ENCODE measurements at places on chromosomes 3 and 15.

DNA sequence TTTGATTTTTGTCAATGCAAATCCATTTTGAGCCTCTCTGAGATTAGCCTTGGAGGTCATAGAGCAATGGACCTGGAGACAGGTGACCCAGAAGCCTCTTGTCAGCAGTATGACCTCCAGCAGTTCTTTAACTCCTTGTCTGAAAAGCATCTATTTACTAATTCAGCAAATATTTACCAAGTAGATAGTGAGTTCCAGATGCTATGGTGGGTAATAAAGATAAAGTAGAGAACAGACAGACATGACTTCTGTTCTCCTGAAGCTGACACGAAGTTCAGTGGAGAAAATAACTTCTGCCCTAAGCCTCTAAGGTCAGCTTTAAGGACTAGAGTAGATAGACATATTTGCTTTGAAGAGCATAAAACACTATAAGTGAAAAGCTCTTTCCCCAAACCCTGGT, 26.6 kb downstream of the SEMA6D start:
- DNase-seq: no peak

- no peak for DNase-seq
Measured at GRCh38 chr3:134939978-134940377, 144.9 kb downstream of the EPHB1 start.

GRCh38 chr3:196287090-196287439, 461 bp downstream of the PCYT1A start:
- no peak for DNase-seq

DNA sequence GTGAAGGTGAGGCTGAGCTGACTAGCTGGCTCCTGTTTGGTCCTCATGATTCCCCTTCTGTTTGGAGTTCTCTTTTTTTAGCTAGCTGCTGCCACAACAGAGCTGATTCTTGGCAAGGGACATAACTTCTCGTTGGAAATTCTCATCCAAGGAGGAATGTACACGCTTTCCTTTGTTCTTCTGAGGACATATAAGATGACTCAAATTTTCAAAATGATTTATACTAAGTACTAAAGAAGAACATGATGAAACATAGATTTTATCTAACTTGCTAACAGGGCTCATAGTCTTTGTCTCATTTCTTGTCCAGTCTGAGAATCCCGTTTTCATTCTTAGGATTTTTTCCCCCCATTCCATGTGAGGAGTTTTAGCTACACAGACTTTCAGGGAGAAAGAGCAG, 2.9 kb upstream of the TFG start:
- no peak for DNase-seq

DNA sequence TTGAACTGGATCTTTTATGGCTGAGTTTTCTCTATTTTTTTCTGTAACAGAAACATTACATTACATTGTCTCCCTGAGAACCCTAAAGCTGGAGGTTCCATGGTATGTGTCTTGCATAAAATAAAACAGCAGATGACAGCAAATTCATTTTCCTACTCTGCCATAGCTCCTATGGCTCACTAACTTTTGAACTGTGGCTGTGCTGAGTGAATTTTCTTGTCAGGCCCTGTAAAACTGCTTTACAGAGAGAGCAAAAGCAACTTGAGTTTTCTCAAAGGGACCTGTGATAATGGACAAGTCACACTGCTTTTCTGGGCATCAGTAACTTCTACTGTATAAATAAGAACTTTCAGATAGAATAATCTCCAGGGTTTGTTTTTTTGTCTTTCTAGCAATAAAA, 129.9 kb upstream of the TSC22D2 start:
- no peak for DNase-seq

DNA sequence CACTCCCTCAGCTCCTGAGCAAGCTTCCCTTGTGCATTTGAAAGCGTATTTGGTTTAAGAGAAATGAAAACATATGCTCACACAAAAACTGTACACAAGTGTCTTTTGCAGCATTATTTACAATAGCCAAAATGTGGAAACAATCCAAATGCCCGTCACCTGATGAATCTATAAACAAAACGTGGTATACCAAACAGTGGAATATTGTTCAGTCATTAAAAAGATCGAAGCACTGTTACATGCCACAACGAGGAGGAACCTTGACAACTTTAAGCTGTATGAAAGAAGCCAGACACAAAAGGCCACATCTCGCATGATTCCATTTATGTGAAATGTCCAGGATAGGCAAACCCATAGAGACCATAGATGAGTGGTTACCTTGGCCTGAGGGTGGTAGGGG, 71.6 kb upstream of the CMTM7 start:
- DNase-seq: no peak

DNA sequence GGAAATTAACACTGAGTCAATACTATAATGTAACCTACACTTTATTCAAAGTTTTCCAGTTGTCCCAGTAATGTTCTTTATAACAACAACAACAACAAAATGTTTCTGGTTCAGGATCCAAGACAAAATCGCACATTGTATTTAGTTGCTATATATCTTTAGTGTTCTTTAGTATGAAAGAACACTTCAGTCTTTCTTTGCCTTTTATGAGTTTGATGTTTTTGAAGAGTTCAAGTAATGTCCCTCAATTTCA, 7.6 kb upstream of the GRAMD1C start:
- DNase-seq: no peak

DNA sequence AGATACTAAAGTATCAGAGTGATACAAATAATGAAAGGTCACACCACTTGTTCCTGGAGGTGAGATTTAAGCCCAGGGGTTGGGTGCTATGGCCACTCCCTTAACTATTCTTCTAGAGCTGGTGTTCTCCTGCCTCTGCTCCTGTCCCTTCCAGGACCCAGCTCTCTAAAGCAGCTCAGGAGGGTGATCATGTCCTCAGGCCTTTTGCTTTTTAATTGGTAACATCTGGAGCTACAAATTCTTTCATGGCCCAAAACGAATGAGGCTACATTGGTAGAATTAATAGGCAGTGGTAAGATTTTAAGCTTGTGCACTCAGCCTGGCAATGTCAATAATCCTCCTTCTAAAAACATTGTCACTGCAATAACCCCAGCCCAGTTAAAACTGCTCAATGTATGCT, 38.2 kb upstream of the CNOT10 start:
- DNase-seq: no peak

GRCh38 chr3:133210656-133211055, 172.5 kb downstream of the TMEM108 start:
- DNase-seq: no peak

- peak; percentile 10 for DNase-seq
Measured at GRCh38 chr3:9623148-9623547, 26.2 kb upstream of the MTMR14 start.

GRCh38 chr15:66803182-66803729, 101.2 kb downstream of the SMAD6 start:
- DNase-seq: peak; percentile 55

DNA sequence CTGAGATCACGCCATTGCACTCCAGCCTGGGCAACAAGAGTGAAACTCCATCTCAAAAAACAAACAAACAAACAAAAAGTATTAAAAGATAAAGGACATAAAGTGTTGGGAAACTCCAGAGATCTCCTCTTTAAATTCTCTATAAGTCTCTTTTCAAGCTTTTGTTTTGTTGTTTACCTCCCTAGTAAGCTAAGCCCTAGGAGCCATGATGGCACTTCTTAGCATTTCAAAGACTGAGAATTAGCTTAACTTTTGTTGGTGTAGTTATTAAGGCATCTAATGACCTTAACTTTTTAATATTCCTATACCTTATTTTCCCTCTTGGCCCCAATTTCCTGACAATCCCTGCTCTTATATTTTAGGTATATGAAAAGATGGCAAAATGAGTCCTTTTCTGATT, 157.3 kb downstream of the ZNF609 start:
- DNase-seq: no peak

DNA sequence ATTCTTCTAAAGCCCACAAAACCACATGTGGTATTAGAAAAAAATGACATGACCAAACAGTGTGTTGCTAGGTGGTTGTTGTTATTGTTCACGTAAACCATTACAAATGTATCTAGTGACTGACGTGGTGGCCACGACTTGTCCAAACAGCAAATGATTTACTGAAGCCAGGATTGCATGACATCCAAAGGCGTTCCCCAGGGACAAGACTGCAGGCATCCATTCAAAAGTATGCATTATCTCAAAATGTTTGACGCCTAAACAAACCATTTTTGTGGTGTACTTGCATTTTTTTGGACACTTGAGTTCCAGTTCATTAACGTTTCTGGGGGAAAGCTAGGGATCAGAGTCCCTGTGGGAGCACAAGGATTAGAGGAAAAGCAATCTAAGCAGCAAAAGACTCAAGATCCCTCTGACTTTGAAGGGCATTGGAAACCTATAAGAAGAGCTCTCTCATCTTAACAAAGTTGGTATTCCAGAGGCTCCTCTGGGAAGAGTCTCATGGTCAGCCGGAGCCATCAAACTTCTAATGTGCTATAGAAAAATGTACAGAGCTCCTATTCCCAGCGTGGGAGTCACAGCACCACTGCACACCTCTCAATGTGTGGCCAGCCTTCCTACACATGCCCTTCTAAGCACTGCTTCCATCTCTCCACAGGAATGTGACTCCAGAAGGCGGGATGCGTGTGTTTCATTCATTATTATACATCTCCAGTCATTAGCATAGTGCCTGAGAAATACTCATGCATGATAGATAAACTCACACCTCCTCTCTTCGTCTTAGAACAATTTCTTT, 62.9 kb downstream of the FBN1 start:
- DNase-seq: no peak

GRCh38 chr3:101941318-101942040, 92.2 kb downstream of the NFKBIZ start:
- DNase-seq: no peak

DNA sequence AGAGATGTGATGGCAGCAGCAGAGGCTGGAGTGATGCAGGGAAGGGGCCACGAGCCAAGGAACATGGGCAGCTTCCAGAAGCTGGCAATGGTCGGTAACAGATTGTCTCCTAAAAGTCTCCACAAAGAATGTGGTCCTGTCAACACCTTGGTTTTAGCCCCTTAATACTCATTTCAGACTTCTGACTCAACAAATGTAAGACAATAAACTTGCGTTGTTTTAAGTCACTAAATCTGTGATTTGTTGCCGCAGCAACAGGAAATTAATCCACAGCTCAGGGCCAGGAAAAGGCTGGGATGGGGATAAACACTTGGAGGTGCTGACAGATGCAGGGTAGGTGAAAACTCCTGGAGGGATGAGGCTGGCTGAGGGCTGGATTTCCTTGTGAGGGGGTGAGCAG, 69.9 kb downstream of the OXNAD1 start:
- no peak for DNase-seq

- DNase-seq: peak; percentile 37
Measured at GRCh38 chr3:47664519-47664918, 85.9 kb upstream of the CSPG5 start.

GRCh38 chr3:101635954-101636798, 40.8 kb downstream of the ZBTB11 start:
- DNase-seq: peak; percentile 58

- no peak for DNase-seq
Measured at GRCh38 chr3:136728918-136729317, 23.3 kb downstream of the STAG1 start.

DNA sequence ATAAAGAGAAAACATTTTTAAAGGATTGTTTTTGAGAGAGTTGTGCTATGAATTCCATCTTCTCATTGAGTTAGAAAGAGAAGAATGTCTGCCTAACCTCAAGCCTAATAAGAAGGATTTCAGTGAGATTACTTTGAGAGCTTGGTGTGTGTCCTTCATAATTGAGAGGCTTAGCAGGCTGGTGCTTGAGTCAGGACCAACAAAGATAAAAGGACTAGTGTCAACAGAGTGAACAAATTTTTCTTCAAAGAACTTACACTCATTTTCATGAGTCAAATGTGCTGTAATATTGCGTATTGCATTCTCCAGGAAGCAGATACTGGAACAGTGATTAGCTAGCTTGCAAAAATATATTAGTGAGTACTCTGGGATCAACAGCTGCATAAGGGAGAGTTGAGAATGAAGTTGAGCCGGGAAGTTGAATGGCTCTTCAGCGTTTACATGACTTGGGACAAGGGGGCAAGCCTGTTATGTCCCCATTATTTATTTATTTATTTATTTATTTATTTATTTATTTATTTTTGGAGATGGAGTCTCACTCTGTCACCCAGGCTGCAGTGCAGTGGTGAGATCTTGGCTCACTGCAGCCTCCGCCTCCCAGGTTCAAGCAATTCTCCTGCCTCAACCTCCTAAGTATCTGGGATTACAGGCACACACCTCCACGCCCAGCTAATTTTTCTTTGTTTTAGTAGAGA, 37.5 kb upstream of the SLITRK3 start:
- no peak for DNase-seq

DNA sequence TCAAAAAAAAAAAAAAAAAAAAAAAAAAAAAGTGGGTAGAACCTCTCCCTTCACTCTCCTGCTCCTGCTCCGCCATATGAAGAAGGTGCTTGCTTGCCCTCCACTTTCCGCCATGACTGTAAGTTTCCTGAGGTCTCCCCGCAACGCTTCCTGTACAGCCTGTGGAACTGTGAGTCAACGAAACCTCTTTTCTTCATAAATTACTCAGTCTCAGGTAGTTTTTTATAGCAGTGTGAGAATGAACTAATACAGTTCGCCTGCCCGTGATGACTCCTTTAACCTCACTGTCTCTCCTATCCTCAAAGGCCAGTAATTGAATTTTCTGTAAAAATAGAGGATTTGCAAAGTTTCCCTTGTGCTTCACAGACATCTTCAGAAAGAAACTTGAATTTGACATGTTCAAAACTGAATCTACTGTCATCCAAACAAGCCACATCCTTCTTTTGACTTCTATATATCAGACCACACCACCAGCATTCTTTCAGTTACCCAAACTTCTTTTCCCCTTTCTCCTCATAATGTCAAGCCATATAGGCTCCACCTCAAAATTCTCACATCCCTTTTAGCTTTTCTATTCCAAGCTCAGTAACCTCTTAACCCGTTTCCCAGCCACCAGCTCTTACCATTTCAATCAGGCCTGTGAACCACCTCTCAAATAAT, 44.3 kb downstream of the P2RY1 start:
- DNase-seq: peak; percentile 94

- DNase-seq: no peak
Measured at GRCh38 chr3:134655706-134656105, 4.9 kb upstream of the KY start.

GRCh38 chr15:37109168-37109871, 9.0 kb upstream of the MEIS2 start:
- DNase-seq: no peak

DNA sequence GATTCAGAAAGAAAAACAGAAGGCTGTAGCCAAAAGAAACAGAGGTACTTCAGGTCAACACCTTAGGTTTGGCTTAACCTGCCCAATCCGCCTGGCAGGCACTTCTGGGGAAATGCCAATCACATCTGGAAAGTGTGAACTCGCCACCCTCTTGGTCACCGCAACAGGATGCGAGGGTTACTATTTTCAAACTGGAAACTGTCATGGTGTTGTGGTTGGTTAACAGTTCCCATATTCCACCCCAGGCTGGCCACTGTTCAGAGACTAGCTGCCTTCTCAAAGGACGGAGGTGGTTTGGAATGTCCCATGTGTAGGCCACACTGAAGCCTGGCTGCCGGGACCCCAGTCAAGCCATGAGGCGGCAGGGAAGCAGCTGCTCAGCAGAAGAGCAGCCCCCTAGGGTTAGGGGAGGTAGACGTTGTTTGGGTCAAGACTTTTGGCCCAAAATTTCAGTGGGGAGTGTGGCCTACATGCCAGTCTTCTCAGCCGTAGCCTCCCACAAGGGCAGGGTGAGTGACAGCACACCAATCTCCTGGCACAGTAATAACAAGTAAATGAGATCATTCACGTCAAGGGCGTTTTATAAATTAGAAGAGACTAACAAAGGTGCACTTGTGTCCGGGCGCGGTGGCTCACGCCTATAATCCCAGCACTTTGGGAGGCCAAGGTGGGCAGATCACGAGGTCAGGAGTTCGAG, 54.6 kb downstream of the UMPS start:
- DNase-seq: peak; percentile 91

GRCh38 chr3:157816896-157817295, 289.3 kb downstream of the SHOX2 start:
- DNase-seq: no peak
